ENCODE measurements at places on chromosomes 7 and 10. TPM values are rescaled to one million over a fixed set of nuclear protein-coding genes. Genes with fewer than 3 reads are reported as not detected.

GRCh38 chr10:97684866-97685394, 2.1 kb downstream of the AVPI1 start:
- H3K36me3 ChIP-seq, result no peaks in the 10 kb centered on the region
- DNase-seq, result no peak
- no peak overlapping the region for H3K4me3 ChIP-seq
- H3K4me1 ChIP-seq, result peaks cover 39% of the 10 kb centered on the region

GRCh38 chr10:96646751-96647166, 59.9 kb upstream of the TM9SF3 start:
- H3K36me3 ChIP-seq, result no peaks in the 10 kb centered on the region
- H3K4me3 ChIP-seq, result no peak overlapping the region
- H3K4me1 ChIP-seq, result no peaks in the 10 kb centered on the region
- no peak overlapping the region for H3K27ac ChIP-seq

GRCh38 chr10:91551856-91552255, 81.0 kb downstream of the PPP1R3C start:
- H3K27ac ChIP-seq, result no peak overlapping the region
- no peaks in the 10 kb centered on the region for H3K36me3 ChIP-seq
- DNase-seq, result no peak
- H3K4me1 ChIP-seq, result peaks cover 16% of the 10 kb centered on the region
- no peaks in the 10 kb centered on the region for H3K27me3 ChIP-seq
- no peak overlapping the region for H3K4me3 ChIP-seq

DNA sequence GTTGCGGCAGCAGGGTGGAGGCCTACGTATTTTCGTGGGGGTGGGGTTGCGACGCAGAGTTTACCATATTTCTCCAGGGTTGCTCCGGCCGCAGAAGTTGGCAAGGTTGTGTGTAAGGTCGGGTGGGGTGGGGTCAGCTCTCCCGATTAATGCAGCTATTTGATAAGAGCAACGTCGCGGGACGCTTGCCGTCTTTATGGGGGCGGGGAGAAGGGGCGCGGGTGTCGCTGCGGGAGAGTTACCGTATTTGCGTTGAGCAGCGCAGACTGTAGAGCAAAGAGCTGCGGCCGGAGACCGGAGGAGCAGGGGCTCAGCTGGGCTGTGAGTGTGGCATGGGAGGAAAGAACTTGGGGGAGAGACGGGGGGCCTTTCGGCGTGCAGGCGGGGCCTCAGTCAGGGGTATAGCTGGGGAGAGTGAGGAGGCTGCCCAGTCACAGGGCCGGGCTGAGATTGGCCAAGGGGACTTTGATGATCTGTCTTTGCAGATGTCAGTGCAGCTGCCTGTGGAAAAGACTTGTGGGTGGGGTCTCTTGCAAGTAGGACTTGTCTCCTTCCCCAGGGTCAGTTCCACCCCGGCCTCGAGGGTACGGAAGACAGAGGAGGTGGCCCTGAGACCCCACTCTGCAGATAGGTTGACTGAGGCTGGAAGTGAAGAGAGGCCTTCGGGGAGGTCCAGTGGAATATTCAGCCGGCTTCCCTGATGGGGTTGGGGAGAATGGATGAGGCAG, 26.6 kb downstream of the ZNF775 start:
- peak overlapping the region; percentile 73 for H3K4me3 ChIP-seq
- DNase-seq, result no peak
- no peaks in the 10 kb centered on the region for H3K27me3 ChIP-seq
- peaks cover 5% of the 10 kb centered on the region for H3K4me1 ChIP-seq

DNA sequence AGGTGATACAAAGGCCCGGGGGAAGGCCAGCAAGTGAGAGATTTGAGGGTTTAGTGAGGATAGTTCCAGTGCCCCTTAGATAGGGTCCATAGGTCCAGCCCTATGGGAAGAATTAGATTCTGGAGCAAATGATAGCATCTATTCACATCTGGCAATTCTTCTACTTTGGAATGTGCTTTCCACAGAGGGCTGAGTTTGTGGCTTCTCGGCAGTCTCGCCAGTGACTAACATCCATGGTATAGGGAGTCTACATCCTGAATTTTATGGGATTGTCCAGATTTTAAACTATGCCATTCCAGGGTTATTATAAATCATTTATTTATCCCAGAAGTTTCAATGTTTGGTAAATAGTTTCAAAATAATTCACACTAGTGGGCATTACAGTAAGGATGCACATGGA, 207.3 kb upstream of the ADO start:
- no peaks in the 10 kb centered on the region for H3K36me3 ChIP-seq
- no peak overlapping the region for H3K27ac ChIP-seq
- H3K4me3 ChIP-seq, result no peak overlapping the region
- no peaks in the 10 kb centered on the region for H3K4me1 ChIP-seq
- H3K27me3 ChIP-seq, result no peaks in the 10 kb centered on the region

NAT16 gene
- not detected for total RNA-seq

GRCh38 chr7:94239661-94240234, 154.9 kb upstream of the COL1A2 start:
- no peak overlapping the region for H3K27ac ChIP-seq
- DNase-seq, result no peak
- H3K4me3 ChIP-seq, result no peak overlapping the region
- no peaks in the 10 kb centered on the region for H3K27me3 ChIP-seq
- no peaks in the 10 kb centered on the region for H3K36me3 ChIP-seq

DNA sequence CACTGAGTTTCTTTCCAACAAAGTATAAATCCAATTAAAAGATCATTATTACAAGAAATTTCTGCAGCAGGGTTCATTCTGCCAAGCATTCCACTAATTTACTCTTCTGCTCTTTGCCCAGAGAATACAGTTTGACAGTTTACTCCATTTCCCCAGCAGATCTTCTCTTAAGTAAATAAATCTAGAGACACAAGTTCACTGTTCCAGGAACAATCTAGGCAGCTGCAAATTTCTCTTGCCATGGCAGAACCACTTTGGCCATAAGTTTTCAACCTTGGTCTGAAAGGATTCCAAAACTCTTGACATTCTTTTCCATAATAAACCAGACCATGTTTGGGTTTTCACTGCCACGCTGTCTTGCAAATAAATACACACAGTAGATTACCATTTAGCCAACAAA, 11.5 kb downstream of the RGS10 start:
- H3K27ac ChIP-seq, result no peak overlapping the region
- peaks cover 11% of the 10 kb centered on the region for H3K4me1 ChIP-seq
- DNase-seq, result no peak
- no peaks in the 10 kb centered on the region for H3K36me3 ChIP-seq
- no peak overlapping the region for H3K4me3 ChIP-seq

- no peaks in the 10 kb centered on the region for H3K27me3 ChIP-seq
- no peak for DNase-seq
Measured at GRCh38 chr7:14398526-14398925, 409.1 kb upstream of the ETV1 start.

DNA sequence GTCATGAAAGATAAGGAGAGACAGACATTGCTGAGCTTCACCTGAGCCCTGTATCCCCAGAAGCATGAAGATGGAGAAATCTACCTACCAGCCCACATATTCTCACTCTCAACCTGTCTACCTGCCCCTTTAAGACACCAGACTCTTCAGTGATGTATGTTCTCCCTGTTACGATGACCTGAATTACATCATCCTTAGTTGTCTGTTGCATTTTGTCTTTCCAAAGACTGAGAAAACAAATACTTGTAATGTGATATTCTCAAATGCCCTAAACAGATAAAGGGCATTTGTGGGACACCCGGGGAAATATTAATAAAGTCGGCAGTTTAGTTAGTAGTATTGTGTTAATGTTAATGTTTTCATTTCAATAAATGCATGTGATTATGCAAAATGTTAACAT, 305.8 kb upstream of the IGFBP3 start:
- H3K27me3 ChIP-seq, result no peaks in the 10 kb centered on the region
- H3K27ac ChIP-seq, result no peak overlapping the region
- H3K4me1 ChIP-seq, result no peaks in the 10 kb centered on the region
- no peak for DNase-seq
- H3K36me3 ChIP-seq, result no peaks in the 10 kb centered on the region

UCN3 gene
- not detected for total RNA-seq

- DNase-seq, result no peak
- no peak overlapping the region for H3K4me3 ChIP-seq
- no peak overlapping the region for H3K27ac ChIP-seq
Measured at GRCh38 chr7:78175330-78176100, 376.9 kb downstream of the PHTF2 start.

- no peaks in the 10 kb centered on the region for H3K36me3 ChIP-seq
- DNase-seq, result no peak
- no peak overlapping the region for H3K4me3 ChIP-seq
- no peaks in the 10 kb centered on the region for H3K4me1 ChIP-seq
- H3K27ac ChIP-seq, result no peak overlapping the region
Measured at GRCh38 chr7:153524070-153524601, 528.1 kb upstream of the DPP6 start.

DNAH11 gene
- 0.62 TPM for total RNA-seq

GRCh38 chr7:48390388-48391327, 219.4 kb downstream of the ABCA13 start:
- H3K36me3 ChIP-seq, result no peaks in the 10 kb centered on the region
- H3K4me3 ChIP-seq, result no peak overlapping the region
- no peaks in the 10 kb centered on the region for H3K4me1 ChIP-seq
- peak; percentile 5 for DNase-seq
- no peak overlapping the region for H3K27ac ChIP-seq

SLC18A3 gene
- total RNA-seq, result not detected

GJD4 gene
- not detected for total RNA-seq

GRCh38 chr7:44811093-44811492, 14.6 kb downstream of the PPIA start:
- DNase-seq, result no peak
- H3K27ac ChIP-seq, result no peak overlapping the region
- no peak overlapping the region for H3K4me3 ChIP-seq
- no peaks in the 10 kb centered on the region for H3K36me3 ChIP-seq
- no peaks in the 10 kb centered on the region for H3K4me1 ChIP-seq
- H3K27me3 ChIP-seq, result no peaks in the 10 kb centered on the region

TAC1 gene
- 0.38 TPM for total RNA-seq

- peaks cover 18% of the 10 kb centered on the region for H3K4me1 ChIP-seq
- peak overlapping the region; percentile 91 for H3K27ac ChIP-seq
- H3K4me3 ChIP-seq, result no peak overlapping the region
- no peaks in the 10 kb centered on the region for H3K36me3 ChIP-seq
Measured at GRCh38 chr10:70364772-70365091, 17.7 kb downstream of the LRRC20 start.

DNA sequence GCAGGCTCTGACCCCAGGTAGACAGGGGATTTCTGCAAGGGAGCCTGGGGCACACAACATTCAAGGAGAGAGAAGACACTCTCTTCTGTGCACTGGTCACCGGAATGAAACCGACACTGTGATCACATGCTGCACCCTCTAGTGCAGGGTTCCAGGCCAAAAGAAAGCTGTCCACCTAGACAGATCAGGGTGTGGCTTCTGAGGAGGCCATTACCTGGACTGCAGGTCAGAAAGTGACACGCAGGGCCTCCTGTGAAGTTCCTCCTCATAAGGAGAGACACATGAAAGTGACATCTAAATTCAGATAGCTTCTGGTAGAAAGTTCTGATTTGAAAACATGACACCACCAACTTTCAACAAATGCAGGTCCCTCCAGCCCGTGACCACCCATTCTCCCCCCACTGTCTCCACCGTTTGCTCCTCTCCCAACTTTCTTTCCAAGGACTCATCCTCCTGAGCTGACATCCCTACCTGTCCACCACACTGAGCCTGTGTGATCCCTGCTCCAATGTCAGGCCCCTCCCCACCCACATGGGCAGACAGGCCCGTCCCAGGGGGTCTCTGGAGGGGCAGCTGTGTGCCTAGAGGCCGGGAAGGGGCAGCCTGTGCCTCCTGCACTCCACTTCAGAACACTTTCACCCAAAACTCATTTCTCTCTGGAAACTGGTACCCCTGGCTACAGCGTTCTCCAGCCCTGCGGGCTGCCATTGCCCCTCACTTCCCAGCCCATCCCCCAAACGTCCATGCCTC, 198.0 kb downstream of the TNS3 start:
- H3K27me3 ChIP-seq, result no peaks in the 10 kb centered on the region
- peaks cover 19% of the 10 kb centered on the region for H3K4me1 ChIP-seq
- no peak for DNase-seq
- no peak overlapping the region for H3K27ac ChIP-seq

DNA sequence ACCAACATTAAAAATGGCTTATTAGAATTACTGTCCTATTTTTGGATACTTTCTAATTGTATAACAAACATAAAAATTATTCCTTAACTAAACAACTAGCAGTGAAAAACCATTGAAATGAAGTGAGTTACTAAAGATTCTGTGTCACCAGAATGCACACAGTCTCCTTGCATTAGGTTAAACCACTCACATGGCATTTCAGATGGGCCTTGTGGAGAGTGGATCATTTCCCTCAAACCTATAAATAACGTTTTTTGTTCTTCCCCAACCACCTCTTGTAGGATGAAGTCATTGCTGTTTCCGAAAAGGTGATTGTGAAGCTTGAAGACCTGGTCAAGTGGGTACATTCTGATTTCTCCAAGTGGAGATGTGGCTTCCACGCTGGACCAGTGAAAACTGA, 38.4 kb downstream of the ARID5B start:
- no peak overlapping the region for H3K27ac ChIP-seq
- H3K27me3 ChIP-seq, result no peaks in the 10 kb centered on the region
- H3K4me3 ChIP-seq, result no peak overlapping the region
- no peak for DNase-seq

DNA sequence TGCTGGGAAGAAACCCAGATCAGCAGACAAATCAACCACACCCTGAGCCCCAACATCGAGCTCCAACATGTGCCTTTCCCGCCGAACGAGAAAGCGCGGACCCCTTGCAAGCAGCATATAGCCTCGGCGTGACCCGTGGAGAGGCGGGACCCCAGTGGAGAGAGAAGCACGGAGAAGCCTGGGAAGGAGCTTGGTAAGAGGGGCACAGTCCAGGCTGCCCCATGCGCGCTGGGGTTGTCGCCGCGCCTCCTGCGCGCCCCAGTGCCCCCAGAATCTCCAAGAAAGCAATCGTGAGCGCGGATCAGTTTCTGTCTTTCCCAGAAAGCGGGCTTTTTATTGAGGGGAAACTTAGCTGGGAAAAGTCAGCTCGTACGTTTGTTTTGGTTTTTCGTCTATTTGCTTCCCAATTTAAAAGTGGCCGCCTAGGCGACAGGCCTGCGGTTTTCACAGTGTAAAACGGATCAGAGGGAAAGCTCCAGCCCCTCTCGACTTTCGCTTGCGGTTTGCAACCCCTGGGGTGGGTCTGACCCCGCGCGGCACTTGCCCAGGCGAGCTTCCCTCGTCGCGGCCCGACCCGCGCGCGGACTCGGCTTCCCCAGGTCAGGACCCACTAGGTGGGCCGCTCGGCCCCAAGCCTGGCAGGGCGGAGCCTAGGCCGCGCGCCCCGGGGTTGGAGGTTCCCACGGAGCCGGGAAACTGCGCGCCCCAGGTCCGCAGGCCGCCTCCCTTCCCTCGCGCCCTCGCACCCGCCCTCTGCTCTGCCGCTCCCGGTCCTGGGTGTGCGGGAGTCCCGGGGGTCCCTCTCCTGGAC, 31.1 kb downstream of the SKIDA1 start:
- peaks cover 31% of the 10 kb centered on the region for H3K27me3 ChIP-seq
- peak overlapping the region; percentile 59 for H3K4me3 ChIP-seq
- DNase-seq, result no peak
- H3K27ac ChIP-seq, result no peak overlapping the region
- H3K4me1 ChIP-seq, result peaks cover 29% of the 10 kb centered on the region

RASSF4 gene
- total RNA-seq, result 9.4 TPM

DNA sequence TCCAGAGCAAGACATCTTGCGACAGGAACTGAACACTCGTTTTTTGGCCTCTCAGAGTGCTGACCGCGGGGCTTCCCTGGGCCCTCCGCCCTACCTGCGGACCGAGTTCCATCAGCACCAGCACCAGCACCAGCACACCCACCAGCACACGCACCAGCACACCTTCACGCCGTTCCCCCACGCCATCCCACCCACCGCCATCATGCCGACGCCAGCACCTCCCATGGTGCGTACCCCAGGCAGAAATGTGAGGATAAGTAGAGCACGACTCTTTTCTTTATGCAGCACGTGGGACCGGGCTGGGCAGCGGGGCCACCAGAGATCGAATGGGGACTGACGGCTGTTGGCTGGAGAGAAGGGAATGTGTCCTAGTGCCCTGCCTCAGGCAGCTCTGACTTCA, 365.8 kb upstream of the GALNT17 start:
- H3K27ac ChIP-seq, result no peak overlapping the region
- H3K27me3 ChIP-seq, result no peaks in the 10 kb centered on the region
- no peaks in the 10 kb centered on the region for H3K4me1 ChIP-seq
- DNase-seq, result no peak
